ENCODE measurements at places on chromosomes 2 and 18.

- no peak for DNase-seq
Observed at GRCh38 chr2:148508878-148509287, 135.7 kb upstream of the EPC2 start.

DNA sequence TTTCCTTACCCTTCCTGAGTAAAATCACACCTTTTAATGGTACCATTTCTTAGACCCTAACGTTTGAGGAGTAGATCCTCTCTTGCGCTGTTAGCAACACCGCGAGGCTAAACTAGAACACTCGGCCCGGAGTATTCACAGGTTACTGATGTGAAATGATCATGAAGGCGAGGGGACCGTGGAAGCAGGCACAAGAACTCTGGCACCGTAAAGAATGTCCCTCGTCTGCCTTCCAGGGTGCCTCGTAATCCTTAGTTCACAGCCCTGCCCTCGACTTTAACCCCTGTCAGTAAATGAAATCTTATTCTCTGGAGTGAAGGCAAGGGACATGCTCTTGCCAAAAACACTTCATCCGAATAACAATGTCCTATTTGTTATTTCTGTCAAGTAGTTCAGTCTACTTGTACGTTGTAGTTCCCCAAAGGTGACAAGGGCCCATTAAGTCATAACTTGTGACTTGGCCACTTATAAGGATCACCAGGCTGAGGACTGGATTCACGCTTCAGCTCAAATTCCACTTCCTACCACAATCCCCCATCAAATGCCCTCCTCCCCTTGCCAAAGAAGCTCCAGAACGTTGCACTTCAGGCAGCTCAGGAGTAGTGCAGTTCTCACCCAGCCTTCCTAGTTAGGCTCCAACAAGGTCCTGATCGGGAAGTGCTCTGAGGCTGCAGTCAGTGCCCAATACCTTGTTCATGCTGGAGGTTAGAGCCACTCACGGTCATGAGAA, 43.3 kb upstream of the ITM2C start:
- no peak for DNase-seq

DNA sequence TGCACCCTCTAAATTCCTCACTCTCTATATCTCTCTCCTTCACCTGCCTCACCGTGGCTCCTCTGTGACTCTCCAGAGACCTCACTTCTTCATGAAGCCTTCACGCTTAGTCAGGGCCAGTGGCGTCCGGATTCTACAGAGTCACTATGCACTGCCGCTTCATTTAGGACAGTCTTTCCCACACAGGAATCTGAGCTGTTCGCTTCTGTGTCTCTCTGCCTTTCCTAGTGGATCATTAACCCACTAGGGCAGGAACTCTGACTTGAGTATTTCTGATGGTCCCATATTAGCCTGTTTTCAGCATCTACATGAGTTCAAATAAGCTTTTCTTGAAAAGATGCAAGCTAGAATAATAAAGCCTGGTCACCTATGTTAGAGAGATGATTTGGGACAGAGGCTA, 180.2 kb upstream of the DOK6 start:
- no peak for DNase-seq

- DNase-seq, result no peak
Observed at GRCh38 chr2:233036162-233036838, 3.8 kb downstream of the NEU2 start.

- DNase-seq, result no peak
Observed at GRCh38 chr2:151972241-151973012, 126.4 kb downstream of the CACNB4 start.

- DNase-seq, result no peak
Observed at GRCh38 chr2:88011011-88011410, 5.3 kb downstream of the RNU2-63P start.

DNA sequence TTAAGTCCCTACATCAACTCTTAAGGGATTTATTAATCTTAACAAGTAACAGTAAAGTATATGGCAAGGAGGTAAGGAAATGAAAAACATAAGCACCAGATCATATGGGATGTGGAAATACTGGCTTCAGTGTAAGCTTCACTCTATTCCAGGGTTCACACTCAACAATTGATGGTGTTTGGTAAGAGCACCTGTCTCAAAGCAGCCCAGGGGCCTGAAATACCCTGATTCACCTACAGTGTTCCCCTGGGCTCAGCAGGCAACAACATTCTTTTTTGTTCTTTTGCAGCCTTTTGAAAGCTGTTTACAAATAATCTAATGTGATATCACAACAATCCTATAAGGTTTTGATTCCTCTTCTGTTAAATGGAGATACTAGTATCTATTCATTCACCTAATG, 1.2 kb upstream of the MLPH start:
- no peak for DNase-seq

GRCh38 chr18:29849144-29849543, 1193.4 kb downstream of the DSC3 start:
- DNase-seq, result no peak

GRCh38 chr18:24369426-24369825, 28.2 kb downstream of the OSBPL1A start:
- no peak for DNase-seq

DNA sequence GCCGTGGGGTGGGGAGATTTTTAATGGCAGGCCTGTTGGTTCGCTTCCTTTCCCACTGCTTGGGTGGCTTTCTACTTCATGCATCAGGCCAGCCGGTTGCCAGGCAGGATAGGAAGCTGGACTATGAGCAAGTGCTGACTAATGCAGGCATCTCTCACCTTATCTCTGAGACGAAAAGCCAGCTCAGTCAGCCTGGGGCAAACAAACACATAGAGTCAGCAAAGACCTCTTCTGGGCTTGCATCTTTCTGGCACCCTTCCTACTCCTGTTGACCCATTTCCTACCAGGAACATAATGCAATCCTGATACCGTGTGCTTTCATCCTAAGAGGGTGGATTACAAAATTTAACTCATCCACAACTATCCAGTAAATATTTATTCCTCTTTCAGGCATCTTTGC, 416.6 kb upstream of the MEX3C start:
- DNase-seq, result no peak

DNA sequence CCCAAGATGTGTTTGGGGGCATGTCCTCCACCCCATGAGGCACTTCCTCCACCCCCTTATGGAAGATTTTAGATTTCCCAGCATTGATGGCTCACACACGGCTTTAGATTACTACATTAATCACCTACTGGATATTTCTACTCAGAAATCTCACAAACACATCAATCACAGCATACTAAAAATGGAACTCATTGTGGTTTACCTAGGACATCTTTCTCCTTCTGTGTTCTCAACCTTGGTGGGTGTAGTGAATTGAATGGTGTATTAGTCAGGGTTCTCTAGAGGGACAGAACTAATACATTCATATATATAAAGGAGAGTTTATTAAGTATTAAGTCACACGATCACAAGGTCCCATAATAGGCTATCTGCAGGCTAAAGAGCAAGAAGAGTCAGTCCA, 82.1 kb upstream of the CYRIA start:
- no peak for DNase-seq

GRCh38 chr2:135226961-135227360, 174.9 kb downstream of the RAB3GAP1 start:
- DNase-seq, result no peak

DNA sequence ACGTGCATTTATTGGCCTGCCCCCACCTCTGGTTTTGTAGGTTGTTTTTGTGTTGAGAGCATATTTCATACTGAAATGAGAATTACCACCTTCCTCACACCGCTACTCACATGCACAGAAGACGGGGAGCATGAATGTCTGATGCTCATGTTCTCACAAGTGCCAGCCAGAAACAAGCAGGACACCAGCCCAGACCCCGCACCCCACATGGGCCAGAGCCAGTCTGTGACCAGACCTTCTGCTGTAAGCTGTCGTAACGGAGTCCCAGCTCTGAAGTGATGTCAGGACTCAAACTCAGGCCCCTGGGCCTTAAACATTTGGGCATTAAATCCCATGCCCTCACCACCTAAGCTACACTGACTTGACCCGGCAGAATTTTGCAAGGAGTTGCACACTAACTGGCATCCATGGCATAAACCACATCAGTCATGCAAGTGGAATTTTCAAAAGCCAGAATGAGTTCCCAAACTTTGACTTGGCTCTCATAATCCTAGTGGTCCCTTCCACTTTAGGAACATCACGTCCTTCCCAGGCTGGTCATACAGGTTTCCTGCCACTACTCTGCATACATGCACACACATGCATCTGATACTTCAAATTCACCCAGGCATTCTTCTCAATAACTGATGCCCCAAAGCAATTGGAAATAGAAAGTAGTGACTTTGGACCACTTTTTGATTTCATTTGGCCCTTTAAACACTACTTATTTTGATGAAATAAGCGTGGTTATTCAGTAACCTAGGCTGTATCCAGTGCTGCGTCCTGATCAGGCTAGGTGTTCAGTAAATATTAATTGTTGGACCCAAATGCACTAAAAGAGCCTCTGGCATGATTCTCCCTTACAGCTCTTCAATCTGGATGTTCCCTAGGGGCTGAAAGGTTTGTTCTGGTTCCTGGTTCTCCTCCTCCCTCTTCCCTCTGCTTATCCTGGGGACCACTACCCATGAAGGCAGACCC, 223.1 kb upstream of the ID2 start:
- DNase-seq, result no peak

DNA sequence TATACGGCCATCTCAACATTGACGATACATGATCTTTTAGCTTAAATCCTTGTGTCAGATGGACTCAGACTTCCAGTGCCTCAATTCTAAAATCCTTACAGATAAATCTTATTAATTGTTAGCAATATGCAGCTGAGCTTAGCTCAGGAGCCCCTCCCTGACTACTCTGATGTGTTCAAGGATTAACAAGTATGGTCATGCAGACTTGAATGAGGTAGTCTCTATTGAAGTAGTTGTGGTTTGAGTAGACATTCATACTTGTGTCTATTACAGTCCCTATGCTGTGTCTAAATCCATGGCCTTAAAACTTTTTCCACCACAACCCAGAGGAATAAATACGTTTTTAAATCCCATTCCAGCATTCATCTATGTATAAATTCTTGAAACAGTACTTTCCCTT, 119.5 kb downstream of the NUP35 start:
- DNase-seq, result no peak

DNA sequence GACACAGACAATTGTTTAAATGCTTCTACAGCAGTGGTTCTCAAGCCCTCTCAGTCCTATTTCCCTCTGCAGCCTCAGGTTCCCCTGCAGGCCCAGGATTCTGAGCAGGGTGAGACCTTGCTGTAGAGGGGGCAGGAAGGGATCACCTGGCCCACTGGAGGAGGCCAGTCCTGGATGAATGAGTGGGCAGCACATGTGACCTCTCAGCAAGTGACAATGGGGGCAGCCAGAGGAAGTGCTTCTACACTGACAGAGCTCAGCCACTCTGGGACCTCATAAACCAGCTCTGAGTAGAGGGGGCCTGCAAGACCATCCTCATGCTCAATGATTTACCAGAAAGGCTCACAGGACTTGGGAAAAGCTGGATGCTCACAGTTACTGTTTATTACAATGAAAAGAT, 63.2 kb downstream of the ASB1 start:
- DNase-seq, result no peak

- DNase-seq, result no peak
Observed at GRCh38 chr2:72198532-72199241, 51.0 kb upstream of the CYP26B1 start.

DNA sequence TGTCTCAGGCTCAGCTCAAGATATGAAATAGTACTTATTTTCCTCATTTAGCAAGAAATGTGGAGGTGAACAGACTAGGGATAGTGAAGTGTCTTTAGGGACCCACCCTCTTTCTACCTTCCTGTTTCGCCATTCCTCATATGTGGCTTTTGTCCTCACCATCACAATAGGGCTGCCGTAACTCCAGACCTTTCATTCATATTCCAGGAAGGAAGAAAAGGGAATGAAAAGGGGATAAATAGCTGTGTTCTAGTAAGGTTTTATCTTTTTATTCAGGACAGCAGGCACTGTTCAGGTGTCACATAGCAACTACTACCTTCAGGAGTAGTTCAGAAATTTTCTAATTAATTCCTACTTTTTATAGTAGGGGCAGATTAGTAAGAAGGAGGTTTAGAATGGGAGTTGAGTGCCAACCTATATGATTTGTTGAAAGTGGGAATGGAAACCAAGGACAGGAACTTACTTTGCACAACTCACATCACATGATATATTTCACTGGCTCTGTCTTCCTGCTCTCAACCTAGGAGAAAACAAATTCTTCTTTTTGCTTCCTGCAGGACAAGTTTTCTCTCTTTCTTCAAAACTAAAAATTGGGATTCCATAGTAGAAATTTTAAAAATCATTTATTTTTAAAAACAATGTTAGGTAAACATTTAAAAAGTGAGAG, 36.0 kb upstream of the HDAC4 start:
- no peak for DNase-seq

DNA sequence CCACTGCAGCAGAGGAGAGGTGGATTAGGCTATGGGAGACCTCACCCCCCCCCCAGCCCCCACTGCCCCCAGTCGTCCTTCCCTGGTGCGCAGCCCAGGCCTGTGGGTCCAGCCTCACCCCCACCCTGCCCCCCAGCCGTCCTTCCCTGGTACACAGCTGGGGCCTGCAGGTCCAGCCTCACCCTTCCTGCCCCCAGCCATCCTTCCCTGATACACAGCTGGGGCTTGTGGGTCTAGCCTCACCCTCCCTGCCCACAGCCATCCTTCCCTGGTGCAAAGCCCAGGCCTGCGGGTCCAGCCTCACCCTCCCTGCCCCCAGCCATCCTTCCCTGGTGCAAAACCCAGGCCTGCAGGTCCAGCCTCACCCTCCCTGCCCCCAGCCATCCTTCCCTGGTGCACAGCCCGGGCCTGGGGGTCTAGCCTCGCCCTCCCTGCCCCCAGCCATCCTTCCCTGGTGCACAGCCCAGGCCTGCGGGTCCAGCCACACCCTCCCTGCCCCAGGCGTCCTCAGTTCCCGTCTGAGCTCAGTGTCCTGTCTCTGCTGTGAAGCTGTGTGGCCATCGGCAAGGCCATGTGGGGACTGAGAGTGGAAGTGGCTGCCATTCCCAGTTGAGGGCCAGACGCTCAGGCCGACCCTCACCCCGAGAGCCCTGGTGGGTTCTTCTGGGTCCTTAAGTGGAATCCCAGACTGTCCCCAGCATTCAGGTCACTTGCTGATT, 86.8 kb upstream of the SNTG2 start:
- DNase-seq, result no peak

- DNase-seq, result no peak
Observed at GRCh38 chr2:9276901-9277451, 70.4 kb downstream of the ASAP2 start.

GRCh38 chr2:69285379-69285894, 101.6 kb downstream of the GFPT1 start:
- DNase-seq, result no peak

DNA sequence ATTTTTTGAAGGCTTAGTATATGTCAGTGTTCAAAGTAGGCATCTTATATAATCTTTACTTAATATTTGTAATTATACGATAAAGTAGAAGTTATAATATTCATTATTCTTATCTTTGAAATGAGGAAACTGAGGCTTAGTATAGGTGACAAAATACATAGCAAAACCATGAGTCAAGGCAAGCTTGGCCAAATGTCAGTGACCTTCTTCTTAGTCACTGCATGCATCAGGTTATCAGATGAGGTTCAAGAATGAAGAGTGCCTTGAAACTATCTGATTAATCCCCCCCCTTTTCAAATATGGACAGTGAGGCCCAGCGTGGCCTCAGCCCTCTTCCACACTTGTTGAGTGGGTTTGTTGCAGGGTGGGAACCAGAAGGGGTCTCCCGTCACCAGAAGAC, 59.3 kb downstream of the PMAIP1 start:
- no peak for DNase-seq

GRCh38 chr2:180604077-180604476, 376.3 kb upstream of the UBE2E3 start:
- no peak for DNase-seq

Measured in NCI-H1417 treated with DMSO at 0.1 percent for 48 hours (cell line).